ENCODE measurements at places on chromosomes 5 and 9.
A peak's percentile ranks its signal among the peaks of the same experiment; 100 is the strongest.

GRCh38 chr9:36748322-36748899, 175.7 kb downstream of the MELK start:
- DNase-seq, result peak; percentile 4

GRCh38 chr9:109903515-109904138, 123.6 kb downstream of the PALM2AKAP2 start:
- DNase-seq, result peak; percentile 67

- peak; percentile 84 for DNase-seq
Observed at GRCh38 chr5:134555890-134556311, 30.4 kb downstream of the JADE2 start.

DNA sequence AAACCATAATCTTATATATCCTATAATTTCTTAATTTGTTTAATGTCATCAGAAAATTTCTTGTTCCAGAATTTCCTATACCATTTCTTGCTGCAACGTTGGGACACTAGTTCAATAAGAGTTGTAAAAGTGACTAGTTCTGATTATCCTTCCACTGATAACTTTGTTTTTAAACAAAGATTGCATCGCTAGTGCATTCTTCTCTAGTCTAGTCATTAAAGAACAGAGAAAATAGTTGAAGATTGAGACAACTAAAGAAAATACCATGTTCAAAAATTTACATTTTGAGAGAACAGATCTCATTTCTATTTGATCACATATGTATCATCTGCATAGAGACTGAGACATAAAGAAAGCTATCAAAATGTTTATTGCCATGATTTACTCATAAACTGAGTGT, 1888.2 kb downstream of the EFNA5 start:
- DNase-seq, result no peak

DNA sequence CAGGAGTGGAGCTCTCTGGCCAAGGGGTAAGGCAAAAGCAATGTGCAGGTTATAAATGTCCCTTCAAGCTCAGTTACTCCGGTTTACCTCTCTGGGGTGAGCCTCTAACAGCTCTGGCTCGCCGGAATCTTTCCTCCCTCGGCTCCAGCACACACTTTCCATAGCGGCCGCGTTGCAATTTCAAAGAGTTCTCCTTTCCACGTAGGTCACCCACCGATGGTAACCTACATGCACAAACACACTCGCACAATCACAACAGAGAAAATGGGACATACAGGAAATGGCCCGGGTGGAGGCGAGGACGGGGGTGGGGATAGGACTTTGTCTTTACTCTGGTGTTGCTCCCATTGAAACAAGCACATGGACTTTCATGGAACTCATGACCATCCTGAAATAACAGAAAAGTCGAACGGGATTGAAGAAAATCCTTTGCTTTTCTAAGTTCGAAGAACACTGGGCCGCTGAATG, 1.2 kb downstream of the LHFPL2 start:
- DNase-seq, result no peak

DNA sequence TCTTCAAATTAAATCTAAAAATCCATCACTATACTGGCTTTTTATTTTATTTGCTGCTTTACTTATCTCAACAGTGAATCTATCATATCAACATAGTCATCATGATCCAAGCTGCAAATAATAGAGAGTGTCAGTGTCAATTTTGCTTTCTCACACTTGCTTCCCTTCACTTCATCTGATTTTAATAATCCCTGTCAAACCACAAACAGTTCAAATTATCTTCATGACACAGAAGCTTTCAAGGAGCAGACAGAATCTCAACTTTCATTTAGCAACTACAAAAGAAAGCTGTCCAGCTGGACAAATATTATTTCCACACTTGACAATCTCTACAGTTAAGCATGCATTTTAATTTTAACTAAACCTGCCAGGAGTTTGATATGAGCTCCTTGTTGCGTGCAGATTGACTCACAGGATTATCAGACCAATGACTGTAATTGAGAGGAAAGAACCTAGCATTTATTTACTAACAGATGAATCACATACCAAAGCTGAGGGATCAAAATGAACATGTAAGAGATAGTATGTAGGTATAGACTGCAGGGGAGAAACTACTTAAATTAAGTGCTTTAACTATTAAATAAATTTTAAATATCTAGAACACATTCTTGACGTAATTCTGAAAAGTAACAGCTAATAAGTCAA, 56.0 kb downstream of the KIAA0825 start:
- no peak for DNase-seq

DNA sequence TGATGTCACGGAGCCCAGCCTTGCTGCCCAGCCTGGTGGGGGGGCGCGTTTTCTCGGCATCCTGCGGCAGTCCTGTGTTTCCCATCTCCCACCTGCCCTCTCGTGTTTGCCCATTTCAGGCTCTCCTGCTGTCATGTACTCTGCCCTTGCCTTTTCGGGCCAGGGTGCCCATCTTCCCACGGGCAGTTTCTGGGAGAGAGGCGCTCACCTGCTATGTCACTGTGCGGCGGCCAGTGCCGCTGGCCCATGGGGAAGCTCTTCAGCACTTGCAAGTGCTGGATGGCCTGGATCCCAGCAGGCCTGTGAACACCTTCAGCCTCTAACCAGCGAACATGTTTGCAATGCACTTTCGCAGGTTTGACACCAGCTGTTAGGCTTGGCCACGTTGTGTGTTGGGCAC, 33.5 kb downstream of the SRD5A1 start:
- no peak for DNase-seq

DNA sequence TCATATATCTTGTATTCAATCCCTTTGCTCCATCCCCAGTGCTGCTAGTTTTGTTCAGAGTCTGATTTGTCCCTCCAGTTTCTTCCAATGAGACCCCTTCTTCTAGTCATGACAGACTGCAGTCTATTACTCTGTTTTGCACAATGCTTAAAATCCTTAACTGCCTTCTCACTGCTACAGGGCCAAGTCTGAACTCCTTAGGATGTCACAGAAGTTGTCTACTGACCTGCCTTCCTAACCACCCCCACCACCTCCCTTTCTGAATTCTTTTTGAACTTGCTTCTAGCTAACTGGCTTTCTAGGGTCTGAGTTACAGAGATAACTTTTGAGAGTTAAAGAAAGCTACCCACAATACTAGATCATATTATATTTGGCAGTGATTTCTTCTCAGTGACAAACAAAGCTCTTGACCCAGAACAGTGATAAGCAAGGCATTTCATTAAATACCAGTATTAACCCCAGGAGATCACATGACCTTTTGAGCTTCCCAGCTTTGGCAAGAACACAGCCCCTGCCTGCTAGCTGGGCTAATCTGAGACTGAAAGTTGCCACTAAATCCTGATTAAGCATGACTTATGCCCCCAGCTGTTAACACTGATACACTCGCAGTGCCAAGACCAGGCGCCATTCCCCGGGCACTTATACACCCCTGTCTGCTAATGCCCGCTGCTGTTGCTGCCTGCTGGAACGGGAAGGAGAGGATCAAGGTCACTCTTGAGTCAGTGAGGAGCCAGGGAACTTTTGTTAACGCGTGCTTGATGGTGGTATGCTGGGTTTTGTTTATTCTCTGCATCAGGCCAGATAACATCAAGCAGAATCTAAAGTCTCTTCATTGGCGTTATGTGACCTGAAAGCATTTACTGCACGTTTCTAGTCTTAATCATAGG, 36.4 kb upstream of the ADAMTSL1 start:
- DNase-seq, result no peak

GRCh38 chr9:110821064-110821463, 152.5 kb downstream of the MUSK start:
- DNase-seq, result no peak

DNA sequence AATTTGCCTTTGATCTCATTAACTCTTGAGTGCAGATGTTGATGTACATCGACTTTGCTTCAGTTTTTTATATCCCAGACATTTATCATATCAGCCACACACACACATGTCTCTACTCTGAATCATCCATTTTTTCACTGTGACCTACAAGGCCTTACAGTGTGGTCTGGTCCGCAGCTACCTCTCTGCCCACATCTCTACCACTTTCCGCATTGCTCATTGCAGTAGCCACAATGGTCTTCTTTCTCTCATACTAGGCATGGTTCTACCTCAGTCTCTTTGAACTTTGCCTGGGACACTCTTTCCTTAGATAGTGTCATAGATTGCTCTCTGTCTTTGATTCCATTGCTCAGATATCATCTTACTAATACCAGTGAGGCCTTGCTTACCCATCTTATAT, 87.9 kb upstream of the FSD1L start:
- no peak for DNase-seq

- no peak for DNase-seq
Observed at GRCh38 chr9:16645970-16646369, 224.5 kb downstream of the BNC2 start.

DNA sequence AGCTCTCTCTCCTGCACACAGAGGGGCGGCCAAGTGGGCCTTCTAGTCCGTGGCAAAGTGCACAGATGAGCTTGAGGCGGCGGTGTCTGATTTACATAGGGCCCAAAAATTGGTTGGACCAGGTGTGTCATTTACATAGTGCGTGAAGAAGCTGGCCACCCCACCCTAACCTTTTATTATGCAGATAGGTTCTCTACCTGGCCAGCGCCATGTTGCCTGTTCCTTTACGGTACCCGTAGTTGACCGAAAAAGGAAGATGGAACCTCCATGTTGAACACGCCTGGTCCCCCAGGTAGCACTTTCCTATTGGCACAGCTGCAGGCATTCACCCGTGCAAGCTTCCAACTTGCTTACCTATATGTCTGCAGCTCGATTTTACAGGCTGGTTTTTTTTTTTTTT, 61.5 kb downstream of the GNA14 start:
- DNase-seq, result no peak

DNA sequence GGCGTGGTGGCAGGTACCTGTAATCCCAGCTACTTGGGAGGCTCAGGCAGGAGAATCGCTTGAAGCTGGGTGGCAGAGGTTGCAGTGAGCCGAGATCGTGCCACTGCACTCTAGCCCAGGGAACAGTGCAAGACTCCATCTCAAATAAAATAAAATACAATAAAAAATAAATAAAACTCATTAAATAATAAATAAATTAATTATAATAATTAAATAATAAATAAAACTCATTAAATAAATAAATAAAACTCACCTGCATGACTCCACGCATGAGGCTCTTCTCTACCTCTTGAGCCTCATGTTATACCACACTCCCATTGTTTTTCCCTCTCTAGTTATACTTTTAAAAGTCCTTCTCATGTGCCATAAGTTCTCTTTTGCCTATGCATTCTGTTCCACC, 995.4 kb downstream of the MAT2B start:
- DNase-seq, result no peak

DNA sequence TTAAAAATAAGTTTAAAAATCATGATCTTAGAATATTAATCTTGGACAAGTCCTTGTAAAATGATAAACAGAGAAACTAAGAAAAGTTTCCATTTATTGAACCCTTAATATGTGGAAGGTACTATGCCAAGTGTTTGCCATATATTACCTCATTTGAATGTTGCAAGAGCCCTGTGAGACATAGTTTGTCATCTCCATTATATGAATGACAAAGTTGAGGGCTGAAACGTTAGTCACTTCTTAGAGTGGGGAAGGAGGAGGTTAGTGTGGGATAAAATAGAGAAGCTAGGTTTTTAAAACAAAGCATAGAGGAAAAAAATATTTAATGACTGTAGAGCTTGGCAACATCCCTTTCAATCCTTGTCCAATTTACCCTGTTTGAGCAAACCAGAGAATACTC, 2.0 kb downstream of the TNC start:
- DNase-seq, result no peak

- no peak for DNase-seq
Observed at GRCh38 chr9:84785792-84786547, 116.4 kb downstream of the NTRK2 start.

DNA sequence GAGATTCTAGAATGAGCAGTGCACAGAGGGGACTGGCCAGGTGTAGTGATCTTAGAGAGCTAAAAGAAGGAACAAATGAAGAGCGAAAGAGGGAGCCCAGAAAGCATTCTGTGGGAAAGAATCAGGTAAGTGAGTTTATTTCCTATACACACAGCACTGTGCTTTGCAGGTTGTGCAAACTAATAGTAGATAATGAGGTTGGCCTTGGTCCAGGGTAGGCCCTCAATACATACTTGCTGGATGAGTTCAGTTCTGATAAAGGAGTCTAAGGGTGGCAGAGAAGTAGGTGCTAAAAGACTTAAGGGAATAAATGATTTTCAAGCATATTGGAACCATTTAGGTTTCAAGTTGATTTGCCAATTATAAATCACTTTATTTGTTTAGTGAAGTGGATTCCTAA, 122.0 kb downstream of the NPR3 start:
- DNase-seq, result no peak

- DNase-seq, result no peak
Observed at GRCh38 chr5:143733665-143734455, 78.1 kb upstream of the HMHB1 start.

DNA sequence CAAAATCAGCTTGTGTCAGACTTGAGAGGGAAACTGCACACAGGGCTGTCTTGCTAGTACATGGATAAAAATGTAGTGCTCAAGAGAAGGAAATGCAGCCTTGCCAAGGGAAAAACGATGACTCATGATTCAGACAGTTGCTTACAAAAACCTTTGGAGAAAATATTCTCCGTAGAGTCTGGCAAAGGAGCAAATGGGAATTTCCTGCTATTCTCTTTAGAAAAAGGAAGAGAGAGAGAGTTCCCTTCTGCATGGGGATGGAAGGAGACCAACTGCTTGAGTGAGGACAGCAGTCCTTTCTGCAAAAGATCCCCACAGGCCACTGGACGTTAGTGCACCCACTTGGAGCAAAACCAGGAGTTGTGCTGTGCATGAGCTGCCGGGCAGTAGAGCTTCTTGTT, 7.6 kb downstream of the IFNB1 start:
- DNase-seq, result no peak

- DNase-seq, result no peak
Observed at GRCh38 chr9:37947977-37948376, 44.0 kb upstream of the SLC25A51 start.

DNA sequence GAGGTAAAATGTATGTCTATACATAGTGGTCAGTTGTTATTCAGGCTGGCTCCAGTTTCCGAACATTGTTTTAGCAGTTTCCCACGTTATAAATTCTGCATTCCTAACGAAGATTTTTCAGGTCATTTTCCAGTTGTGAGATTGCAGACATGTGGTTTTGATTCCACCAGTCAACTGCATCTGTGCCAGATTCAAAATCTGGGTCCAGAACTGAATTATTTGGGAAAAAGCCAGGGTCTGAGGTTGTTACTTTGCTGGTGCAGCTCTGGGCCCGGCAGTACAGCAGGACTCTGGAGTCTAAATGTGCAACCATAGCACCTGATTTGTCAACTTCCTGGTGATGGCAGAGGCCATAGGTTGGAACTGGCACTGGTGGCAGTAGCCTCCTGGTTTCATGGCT, 105.7 kb upstream of the MEGF10 start:
- DNase-seq, result no peak

DNA sequence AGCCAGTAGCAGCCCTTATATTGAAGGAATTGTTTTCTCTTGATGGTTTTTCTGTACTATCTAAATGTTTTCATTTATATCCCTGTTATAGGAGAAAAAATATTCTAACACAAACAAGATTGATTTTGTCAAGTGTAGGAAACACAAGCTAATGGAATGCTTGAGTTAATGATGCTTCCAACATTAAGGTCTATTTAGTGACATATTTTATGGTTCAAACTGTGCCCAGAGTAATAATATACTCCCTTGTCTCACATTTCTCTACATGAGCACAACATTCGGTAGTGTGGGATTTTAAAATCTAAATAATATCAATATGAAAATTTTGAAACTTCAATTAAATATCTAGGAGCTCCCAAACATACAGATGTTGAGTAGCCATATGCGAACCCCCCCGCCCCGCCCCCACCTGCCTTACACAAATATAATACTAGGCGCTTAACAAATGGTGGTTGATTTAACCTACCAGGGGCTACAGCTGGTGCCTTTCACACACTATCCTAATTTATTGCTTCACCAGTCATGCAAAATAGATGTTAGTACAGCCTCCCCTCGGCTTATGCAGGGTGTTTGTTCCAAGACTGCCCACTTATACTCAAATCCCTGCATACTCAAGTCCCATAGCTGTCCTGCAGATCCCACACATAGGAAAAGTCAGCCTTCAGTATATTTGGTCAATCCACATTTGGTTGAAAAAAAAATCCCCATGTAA, 124.1 kb upstream of the ACO1 start:
- no peak for DNase-seq

Data from CD4-positive, alpha-beta T cell treated with Interleukin-6 for 4 hours (primary cell).